ENCODE measurements at places on chromosomes 11 and 22.

DNA sequence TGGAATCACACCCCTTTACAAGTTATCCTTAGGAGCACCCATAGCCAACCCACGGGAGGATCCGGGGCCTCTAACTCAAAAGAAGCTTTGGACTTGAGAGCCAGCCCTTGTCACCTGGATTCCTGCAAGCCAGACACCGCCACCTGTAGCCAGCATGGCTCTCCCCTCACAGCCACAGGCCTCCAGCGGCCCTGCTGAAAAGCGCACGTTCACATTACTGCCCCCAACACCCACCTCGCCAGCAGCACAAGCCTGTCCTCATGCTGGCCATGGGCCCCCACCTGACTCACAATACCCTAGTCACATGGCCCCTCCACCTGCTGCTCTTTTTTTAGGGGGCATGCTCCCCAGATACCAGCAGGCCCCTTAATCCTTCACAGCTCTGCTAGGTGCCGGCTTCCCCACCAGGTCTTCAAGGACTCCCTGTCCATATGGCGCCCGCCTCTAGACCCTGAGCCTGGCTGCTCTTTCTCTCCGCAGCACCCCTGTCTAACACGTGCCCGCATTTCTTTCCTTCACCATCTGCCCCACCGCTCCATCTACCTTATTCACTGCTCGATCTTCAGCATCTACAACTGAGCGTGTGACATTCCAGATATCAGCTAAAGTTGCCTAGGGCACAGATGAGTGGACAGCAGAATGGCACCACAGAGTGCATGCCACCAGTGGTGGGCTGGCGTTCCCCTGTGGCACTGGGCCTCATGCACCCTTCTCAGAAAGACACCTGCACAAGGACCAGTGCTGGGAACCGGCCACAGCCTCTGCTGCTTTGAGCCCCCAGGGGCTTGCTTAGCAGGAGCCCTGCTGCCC lies 6.6 kb downstream of the CARS1 start:
- DNase-seq = no peak

DNA sequence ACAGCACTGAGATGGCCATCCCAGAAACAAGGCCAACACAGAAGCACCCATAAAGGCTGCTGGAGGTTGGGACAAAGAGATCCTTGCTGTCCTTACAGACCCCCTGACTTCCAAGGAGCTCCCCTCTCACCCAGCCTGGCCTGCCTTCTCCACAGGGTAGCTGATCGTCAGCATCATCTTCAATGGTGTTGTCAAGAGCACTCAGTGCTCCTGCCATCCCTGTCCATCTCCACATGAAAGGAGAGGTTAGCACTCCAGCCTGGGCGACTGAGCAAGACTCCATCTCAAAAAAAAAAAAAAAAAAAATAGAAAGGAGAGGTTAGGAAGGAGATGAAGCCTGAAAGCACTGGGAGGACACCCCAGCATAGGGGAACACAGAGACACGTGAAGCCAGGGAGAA lies 2.1 kb upstream of the POU2AF3 start:
- no peak for DNase-seq

GRCh38 chr11:84594602-84595001 lies 1032.5 kb downstream of the DLG2 start:
- no peak for DNase-seq

DNA sequence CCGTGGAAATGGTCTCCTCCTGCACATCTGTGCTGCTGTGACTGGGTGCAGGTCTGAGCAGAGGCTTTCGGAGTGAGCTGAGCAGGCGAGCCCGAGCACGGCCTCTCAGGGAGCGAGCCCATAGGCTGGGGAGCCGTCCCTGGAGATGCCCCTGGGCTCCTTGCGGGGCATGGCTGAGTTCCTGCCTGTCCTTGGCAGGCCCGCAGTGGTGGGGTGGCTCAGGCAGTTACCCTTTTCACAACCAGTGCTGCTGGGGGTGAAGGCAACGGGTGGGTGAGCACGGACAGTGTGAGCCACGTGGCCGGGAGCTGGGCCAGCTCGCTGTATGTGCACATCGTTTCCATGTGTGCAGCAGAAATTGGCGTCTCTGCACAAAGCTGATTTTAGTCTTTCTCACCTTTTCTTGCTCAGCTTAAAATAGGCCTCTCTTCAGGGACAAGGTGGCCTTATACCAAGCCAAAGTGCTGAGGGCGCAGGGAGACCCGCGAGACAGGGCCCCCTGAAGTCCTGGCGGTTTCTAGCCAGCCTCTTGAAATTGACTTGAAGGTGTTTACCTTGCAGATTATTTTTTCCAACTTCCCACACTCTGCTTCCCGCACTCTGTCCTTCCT lies at the start of gene TP53AIP1:
Gene TP53AIP1 (minus strand): TSS at position 55 of the 611 bp plus-strand sequence. CDS start 5,053 bp downstream, outside the sequence.
- no peak for DNase-seq

DNA sequence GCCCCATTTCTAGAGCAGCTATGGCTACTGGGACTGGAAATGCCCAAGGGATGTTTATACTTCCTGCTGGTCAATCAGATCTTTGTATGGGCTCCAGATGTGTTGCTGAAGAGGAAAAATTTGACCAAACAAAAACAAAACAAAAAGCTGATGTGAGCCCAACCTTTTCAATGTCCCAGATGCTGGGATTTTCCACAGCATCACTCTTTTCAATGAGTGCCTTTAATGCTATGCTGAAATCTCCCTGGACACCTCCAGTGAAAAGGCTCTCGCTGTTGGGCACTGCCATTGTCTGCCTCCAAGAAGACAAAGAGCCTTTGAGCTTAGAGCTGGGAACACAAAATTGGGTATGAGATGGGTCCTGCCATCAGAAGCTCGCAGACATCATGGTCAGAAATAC lies 671.9 kb downstream of the NTM start:
- DNase-seq = no peak

GRCh38 chr22:42365111-42365865 lies 66.9 kb downstream of the NFAM1 start:
- no peak for DNase-seq

GRCh38 chr22:33909075-33909458 lies 11.2 kb downstream of the LARGE1 start:
- no peak for DNase-seq

- DNase-seq = peak; percentile 73
These were observed 14.7 kb downstream of the MGAT3 start for GRCh38 chr22:39471381-39472141.

DNA sequence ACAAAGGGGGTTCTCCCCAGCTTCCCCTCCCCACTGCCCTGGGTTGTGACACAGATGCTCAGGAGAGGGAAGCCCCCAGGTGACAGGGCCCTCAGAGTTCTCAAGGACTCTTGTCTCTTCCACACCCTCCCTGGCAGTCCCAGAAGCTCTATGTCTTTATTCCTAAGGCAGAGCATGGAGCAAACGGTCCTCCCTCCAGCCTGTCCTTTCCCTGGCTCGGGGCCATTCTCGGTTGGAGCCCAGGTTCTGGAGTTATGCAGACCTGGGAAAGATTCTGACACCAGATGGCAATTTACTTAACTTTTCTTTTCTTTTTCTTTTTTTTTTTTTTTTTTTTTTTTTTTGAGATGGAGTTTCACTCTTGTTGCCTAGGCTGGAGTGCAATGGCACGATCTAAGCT lies 186.6 kb downstream of the CEP164 start:
- no peak for DNase-seq

DNA sequence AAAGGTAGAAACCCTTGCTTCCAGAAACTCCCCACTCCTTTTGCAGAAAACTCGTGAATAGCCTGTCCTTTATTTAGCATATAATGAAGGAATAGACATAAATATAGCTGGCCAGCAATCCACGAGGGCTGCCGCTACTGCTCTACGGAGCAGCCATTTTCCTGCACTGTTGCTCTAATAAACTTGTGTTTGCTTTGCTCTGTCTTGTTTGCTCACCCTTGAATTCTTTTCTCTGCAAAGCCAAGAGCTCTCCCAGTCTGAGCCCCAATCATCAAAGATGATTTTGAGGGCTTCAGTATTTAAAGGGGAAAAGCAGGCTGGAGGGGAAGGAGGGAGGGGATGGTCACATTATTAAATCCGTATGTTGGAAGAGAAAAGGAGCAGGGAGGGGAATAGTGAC lies 16.6 kb upstream of the CHKA start:
- no peak for DNase-seq

DNA sequence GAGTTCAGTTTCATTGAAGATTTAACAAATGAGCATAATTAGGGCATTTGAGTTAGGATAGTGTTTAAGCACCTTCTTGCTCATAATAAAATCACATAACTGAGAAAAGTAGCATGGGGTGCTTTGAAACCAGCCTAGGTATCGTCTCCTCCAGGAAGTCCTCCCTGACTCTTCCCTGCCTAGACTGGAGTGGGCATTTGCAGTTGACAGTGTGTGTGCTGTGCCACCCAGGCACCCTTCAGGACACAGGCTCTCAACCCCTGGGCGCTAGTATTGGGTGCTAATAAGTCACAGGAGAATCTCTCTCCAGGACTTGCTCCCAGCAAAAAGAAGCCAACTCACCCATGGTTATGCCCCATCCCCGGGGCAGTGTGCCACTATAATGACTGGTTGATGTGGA lies 584.1 kb downstream of the INSC start:
- no peak for DNase-seq

- DNase-seq = no peak
These were observed 647.6 kb downstream of the BRD1 start for GRCh38 chr22:49179886-49180682.

GRCh38 chr11:131474947-131475346 lies 104.5 kb downstream of the NTM start:
- peak; percentile 46 for DNase-seq

- DNase-seq = no peak
These were observed 351.3 kb downstream of the LARGE1 start for GRCh38 chr22:33569018-33569417.

GRCh38 chr22:37684803-37685615 lies 1.1 kb upstream of the NOL12 start:
- DNase-seq = no peak

DNA sequence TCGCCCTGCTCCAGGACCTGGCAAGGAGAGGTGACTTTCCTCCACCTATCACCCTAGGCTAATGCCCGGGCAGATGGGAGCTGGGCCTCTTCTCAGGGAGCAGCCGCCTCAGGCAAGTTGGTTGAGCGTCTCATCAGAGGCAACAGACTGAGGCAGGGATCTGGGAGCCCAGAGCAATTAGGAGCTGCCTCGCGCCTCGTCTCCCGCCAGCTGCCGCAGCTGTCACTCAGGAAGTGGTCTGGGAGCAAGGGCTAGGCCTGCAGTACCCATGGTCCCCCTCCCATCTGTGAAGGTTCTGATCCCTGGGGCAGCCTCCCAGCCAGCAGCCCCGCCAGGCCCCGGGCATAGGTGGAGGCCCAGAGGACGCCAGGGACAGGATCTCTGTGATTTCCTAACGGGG lies 4.6 kb upstream of the CABP7 start:
- no peak for DNase-seq

DNA sequence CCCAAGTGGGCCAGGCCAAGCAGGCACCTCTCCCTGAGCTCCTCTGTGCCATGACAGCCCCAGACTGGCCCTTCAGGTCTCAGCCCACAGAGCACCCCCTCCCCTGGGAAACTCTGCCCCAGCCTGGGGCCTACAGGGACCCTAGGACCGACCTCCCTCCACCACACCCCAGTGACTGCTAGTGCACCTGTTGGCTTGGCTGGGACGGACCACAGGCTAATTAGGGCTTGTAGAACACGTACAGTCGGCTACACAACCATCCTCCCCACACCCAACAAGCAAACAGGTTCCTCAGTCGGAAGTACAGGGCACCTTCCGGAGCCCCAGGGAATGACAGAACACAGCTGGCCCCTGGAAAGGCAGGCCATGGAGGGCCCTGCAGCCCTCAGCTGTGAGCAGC lies 4.3 kb downstream of the SBF1 start:
- peak; percentile 10 for DNase-seq

DNA sequence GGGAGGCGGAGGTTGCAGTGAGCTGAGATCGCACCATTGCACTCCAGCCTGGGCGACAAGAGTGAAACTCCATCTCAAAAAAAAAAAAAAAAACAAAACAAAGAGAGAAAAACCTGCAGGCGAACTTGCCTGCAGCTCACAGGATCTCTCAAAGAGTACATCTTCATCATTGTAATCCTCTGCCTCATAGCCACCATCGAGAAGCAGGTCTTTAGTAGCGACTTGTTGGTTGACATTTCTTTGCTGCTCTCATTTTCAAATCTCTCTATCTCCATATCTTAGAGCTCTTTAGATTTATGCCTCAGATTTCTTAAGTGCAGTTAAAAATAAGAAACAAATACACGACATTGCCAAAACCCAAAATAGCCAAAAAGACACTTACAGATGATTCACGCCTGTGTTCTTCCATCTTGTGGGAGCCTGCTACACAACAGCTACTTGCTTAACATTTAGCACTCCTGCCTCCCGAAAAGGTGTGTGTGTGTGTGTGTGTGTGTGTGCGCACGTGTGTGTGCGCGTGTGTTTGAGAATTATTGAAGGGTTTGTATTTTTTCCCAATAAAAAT lies 14.6 kb downstream of the FAM227A start:
- no peak for DNase-seq

DNA sequence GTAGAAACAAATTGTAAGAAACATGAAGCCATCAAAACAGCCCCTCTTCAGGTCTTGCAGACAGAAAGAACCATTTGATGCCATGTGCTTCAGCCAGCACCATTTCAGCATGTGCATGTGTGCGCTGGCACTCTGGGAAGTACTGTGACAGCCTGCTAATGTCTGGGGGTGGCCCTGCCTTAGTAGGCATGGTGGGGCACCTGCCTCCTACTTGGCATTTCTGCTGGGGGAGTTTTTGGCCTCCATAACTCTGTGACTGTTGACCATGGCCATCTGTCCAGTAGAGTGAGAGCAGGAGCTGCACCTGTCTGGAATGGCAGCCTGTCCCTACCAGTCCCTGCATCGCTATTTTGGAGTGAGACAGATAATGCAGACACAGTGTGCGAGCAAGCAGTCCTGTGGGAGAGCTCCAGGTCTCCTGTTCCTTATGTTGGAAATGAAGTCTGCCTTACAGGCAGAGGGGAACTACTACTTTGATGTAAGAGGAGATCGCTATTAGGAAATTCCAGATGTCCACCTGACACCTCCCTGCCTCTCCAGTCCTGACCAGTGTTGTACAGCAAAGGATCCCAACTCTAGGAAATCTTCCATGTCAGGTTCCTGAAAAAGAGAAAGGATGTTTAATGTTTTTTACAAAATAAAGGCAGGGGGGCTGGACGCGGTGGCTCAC lies 102.5 kb downstream of the ATXN10 start:
- peak; percentile 14 for DNase-seq

GRCh38 chr11:17985517-17985916 lies 27.3 kb downstream of the SERGEF start:
- DNase-seq = no peak

GRCh38 chr11:57777969-57778317 lies 16.3 kb downstream of the CTNND1 start:
- DNase-seq = no peak

DNA sequence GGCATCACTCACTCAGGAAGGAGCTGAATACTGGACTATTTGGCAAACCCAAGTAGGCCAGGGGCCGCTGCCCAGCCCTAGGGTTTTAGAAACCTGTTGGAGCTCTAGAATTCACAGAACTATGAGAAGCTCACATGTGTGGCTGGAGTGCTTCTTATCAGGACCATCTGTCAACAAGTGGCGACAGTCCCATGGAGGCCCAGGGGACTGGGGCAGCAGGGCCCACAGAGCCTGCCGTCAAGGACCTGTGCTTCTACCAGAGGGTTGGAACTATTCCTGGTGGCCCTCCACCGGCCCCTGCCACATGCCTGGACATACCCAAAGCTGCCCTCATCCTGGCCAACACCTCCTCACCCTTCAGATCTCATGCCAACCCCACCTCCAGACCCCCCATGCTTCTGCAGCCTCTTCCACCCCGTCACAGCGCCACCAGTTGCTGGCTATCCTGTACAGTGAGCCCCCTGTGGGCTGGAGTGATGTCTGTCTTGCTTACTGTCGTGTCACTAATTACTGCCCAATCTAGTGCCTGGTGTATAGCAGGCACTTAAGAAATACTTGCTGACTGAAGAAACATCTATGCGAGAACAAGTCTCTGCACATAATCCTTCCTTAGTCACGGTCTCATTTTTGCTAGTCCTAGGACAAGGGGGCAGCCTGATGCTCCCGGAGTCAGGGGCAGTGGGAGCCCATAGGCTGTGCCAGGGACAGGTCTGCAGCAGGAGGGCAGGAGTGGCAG lies 27.2 kb upstream of the RASL10A start:
- DNase-seq = no peak
